ENCODE measurements at places on chromosomes 1 and 21. TPM values are rescaled to one million over a fixed set of nuclear protein-coding genes. Genes with fewer than 3 reads are reported as not detected.

Gene OR2L8
- total RNA-seq = not detected

DNA sequence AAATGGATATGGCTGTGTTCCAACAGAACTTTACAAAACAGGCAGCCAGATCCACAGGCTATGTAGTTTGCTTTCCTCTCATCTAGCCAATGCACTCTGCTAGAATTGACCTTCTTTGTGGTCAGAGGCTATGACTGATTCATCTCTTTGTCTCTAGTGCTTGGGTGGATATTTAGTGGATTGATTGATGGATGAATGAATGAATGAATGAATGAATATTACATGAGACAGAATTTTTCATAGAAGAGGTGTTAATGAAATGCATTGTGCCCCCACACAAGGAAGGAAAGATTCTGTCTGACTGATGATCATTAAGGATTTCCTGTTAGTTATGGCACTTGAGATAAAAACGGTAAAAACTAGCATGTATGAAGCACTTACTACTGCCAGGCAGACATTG, 50.5 kb upstream of the ZYG11A start:
- no peak overlapping the region for H3K27ac ChIP-seq
- no peaks in the 10 kb centered on the region for H3K27me3 ChIP-seq

Gene FCRL6
- not detected for total RNA-seq

DNA sequence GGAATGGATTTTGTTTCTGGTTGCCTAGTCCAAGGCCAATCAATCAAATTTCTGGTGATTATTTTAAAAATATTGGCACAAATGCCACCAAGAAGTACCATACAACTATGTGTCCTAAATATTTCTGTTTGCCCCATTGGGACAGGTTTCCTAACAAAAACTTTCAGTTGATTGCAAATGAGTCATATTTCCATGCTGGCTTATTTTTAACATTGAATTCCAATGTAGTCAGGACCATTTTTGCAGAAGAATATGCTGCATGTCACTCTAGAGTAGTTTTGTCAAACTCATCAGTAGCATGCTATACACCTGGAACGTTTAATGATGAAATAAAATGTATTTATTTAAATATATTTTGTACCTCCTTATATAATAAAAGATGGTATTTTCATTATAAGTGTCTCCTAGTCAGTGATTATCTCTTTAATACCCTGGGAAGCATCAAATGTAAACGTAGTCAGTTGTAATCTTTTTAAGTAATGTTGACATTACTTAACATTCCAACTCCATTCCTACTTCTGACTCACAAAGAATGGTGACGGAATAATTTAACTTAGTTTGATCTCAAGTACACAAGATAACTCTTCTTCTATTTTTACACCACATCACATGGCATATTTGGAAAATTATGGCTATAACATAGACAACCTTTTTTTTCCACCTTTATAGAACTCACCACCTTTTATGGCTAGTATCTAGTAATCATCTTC, 39.0 kb upstream of the USH2A start:
- no peaks in the 10 kb centered on the region for H3K27me3 ChIP-seq
- H3K4me1 ChIP-seq = peaks cover 23% of the 10 kb centered on the region
- no peak overlapping the region for H3K27ac ChIP-seq
- DNase-seq = no peak

DNA sequence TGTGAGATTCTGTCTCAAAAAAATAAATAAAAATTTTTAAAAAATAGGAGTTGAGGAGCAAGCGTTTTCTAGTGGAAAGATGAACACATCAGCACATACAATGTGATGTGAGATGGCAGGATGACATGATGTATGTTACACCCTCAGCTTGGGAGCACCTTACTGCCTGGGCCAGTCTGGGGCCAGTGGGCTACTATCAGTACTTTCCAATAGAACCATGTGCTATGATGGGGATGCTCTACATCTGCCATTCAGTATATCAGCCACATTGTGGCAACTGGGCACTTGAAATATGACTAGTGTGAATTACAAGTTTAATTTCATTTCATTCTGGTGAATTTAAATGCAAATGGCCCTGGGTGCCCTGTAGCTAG, 156.0 kb downstream of the PGBD5 start:
- H3K36me3 ChIP-seq = peaks cover 14% of the 10 kb centered on the region

Gene GBP1
- 0.15 TPM for total RNA-seq

Gene OR2L2
- not detected for total RNA-seq
